ENCODE measurements at places on chromosomes 16 and 17. TPM values are rescaled to one million over a fixed set of nuclear protein-coding genes. Genes with fewer than 3 reads are reported as not detected.

The MRC2 gene
- total RNA-seq, result 10.2 TPM

GRCh38 chr16:89974870-89975269 lies 26.3 kb downstream of the DEF8 start:
- no peak overlapping the region for H3K27ac ChIP-seq
- peaks cover 29% of the 10 kb centered on the region for H3K4me1 ChIP-seq
- H3K27me3 ChIP-seq, result no peaks in the 10 kb centered on the region

DNA sequence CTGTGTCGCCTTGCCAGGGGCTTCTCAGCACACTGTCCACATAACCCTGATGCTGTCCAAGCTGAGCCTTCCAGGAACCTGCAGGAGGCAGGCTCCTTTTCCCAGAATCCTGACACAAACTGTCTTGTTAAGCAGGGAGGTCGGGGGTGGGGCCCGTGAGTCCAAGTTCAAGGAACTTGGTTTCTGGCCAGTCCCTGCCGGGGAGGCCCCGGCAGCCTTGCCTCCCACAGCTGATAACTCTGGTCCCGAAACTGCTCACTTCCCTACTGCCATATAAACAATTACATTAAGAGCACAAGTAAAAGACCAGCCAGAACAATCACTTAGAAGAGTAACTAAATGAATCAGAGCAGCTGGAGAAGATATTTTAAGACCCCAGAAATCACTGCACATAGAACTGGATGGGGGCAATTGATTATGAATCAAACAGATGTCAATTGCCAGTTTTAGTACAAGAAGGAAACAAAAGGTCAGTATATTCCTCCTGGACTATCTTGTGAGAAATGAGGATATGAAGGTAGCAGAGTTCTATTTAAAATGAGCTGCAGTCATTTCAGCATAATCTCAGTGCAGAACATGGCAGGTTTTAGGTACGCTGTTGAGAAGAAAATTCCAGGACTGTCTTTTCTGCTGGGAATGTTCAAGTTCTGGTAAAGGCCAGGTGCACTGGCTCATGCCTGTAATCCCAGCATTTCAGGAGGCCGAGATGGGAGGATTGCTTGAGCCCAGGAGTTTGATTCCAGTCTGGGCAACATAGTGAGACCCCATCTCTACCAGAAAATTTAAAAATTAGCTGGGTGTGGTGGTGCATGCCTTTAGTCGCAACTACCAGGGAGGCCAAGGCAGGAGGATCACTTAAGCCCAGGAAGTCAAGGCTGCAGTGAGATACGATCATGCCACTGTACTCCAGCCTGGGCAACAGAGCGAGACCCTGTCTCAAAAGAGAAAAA lies 169.8 kb downstream of the PITPNC1 start:
- H3K27ac ChIP-seq, result no peak overlapping the region
- no peak overlapping the region for H3K4me3 ChIP-seq
- peaks cover 6% of the 10 kb centered on the region for H3K36me3 ChIP-seq
- no peaks in the 10 kb centered on the region for H3K27me3 ChIP-seq
- no peak for DNase-seq

GRCh38 chr16:5932906-5933305 lies 835.3 kb upstream of the EEF2KMT start:
- no peak overlapping the region for H3K27ac ChIP-seq
- no peaks in the 10 kb centered on the region for H3K27me3 ChIP-seq
- no peaks in the 10 kb centered on the region for H3K36me3 ChIP-seq
- no peak for DNase-seq
- no peak overlapping the region for H3K4me3 ChIP-seq

The ZNF750 gene
- not detected for total RNA-seq

DNA sequence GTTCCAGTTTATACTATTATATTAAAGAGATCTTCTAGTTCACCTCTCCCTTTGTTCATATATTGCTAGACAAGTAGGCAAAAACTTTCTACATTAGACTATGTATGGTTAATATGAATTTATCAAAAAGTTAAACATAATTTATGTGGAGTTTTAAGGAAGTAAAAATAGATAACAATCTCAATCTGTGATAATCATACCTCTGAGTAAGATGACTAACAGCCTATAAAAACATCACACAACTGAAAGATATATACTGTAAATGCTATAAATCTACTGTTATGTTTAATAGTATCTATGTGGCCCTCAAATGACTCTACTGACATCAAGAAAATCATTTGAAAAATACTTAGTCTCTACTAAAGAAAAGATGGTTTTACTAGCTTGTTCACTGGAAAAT lies 37.1 kb downstream of the AP1G1 start:
- no peak overlapping the region for H3K4me3 ChIP-seq
- no peaks in the 10 kb centered on the region for H3K27me3 ChIP-seq
- H3K27ac ChIP-seq, result no peak overlapping the region
- no peaks in the 10 kb centered on the region for H3K4me1 ChIP-seq

DNA sequence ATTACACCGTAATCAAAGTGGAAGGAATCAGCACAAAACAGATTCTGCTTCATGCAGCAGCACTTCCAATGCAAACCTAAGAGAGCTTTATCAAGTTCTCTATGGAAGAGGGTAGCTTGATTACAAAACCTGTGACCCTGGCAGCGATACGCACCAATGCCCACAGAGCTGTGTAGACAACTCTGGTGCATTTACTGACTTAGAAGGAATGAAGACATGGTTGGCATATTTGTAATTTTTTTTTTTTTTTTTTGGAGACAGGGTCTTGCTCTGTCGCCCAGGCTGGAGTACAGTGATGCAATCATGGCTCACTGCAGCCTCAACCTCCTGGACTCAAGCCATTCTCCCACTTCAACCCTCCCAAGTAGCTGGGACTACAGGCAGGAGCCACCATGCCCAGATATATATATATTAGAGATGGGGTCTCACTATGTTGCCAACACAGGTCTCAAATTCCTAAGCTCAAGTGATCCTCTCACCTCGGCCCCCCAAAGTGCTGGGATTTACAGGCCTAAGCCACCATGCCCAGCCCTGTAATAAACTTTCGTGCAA lies 49.4 kb downstream of the XPO6 start:
- no peak for DNase-seq
- peaks cover 8% of the 10 kb centered on the region for H3K36me3 ChIP-seq
- no peaks in the 10 kb centered on the region for H3K27me3 ChIP-seq
- H3K4me1 ChIP-seq, result peaks cover 49% of the 10 kb centered on the region
- H3K4me3 ChIP-seq, result no peak overlapping the region

- no peak overlapping the region for H3K27ac ChIP-seq
- H3K4me1 ChIP-seq, result no peaks in the 10 kb centered on the region
- H3K36me3 ChIP-seq, result peaks cover 39% of the 10 kb centered on the region
- no peak for DNase-seq
These were observed 13.1 kb downstream of the CTU2 start for GRCh38 chr16:88719267-88719932.

GRCh38 chr16:52494145-52494544 lies 52.8 kb downstream of the TOX3 start:
- H3K36me3 ChIP-seq, result no peaks in the 10 kb centered on the region
- no peaks in the 10 kb centered on the region for H3K27me3 ChIP-seq
- no peaks in the 10 kb centered on the region for H3K4me1 ChIP-seq
- H3K27ac ChIP-seq, result no peak overlapping the region

DNA sequence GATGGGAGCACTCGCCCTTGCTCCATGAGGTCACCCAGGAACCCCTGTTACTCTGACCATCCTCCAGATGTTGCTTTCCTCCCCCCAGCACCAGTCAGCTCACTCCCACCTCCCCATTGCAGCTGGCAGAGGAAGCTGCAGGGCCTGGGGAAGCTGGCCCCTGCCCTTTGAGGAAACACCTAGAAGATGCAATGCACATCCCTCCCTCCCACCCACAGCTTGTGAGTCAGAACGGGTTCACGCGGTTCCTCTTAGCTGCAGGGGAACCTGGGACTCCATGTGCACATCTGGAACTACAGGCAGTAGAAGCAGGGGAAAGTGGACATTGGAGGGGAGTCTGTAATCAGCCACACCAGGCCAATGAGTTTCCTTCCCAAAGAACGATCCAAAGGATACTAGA lies 96.9 kb downstream of the KATNIP start:
- H3K4me1 ChIP-seq, result no peaks in the 10 kb centered on the region
- DNase-seq, result no peak
- no peak overlapping the region for H3K27ac ChIP-seq
- H3K4me3 ChIP-seq, result no peak overlapping the region

Measured in CD8-positive, alpha-beta memory T cell (primary cell).